HS-27A (cell line): ENCODE measurements at places on chromosomes 7 and 10.

- no peak for DNase-seq
Observed at GRCh38 chr7:44264221-44264931, 61.0 kb downstream of the CAMK2B start.

- no peak for DNase-seq
Observed at GRCh38 chr10:38093816-38094157, 350 bp upstream of the ZNF37A start.

GRCh38 chr7:517774-518629, 1.6 kb downstream of the PDGFA start:
- no peak for DNase-seq

GRCh38 chr10:43327171-43327570, 44.3 kb upstream of the FXYD4 start:
- no peak for DNase-seq

DNA sequence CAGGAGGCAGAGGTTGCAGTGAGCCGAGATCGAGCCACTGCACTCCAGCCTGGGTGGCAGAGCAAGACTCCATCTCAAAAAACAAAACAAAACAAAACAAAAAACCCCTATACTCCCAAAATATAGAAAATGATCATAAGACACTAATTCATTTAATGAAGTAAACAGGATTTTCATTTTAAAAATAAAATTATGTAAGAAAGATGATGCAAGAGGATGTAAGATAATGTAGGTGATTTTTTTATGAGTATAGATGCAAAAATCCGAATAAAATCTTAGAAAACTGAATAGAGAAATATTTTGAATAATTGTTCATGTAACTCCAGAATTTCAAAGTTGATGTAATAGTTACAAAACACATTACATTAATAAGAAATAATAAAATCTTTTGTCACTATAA, 3.6 kb upstream of the AS3MT start:
- no peak for DNase-seq

DNA sequence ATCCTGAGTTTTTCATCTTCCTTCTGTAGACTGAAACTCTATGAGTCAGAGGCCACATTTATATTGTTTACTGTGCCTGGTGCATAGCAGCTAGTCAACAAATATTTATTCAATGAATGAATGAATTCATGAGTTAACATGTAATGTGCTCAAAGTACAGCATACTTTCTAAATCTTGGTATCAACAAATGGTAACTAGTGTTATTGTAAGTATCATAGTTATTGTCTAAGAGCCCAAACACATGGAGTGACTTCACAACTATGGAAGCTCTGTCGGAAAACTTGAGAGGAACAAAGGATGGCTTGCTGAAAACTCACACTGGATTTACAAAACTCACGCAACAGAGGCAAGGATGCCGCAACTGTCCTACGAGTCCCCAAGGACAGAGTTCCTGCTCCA, 35.9 kb downstream of the DENND2A start:
- DNase-seq, result no peak

DNA sequence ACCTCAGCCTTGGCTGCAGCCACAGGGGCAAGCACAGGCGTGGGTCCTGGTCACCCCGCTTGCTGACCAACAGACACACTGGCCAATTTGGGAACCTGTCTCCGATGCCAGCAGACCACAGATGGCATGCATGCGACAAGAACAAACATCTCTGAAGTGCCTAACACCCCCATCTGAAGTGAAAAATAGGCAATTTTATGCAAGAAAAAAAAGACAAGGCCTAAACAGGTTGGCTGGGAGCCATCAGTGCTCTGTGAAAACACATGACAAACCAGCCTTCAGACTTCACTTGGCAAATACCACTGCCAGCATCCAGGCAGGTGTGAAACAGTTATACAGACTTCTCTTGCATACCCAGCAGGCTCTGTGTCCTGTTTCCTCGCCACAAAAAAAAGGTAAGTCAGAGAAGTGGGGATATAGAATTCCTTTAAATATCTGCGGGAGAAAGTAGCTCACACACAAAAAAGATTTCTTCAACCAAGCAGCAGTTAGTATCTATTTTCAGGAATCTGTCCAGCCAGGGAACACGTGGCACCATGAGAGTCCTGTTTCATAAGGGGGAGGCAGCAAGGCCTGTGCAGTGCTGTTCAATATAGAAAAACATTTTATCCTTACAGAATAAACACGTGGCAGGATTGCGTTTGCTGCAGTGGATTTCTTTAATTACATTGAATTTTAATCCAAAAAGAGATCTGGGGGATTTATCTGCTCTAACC, 293.4 kb upstream of the MKLN1 start:
- no peak for DNase-seq

DNA sequence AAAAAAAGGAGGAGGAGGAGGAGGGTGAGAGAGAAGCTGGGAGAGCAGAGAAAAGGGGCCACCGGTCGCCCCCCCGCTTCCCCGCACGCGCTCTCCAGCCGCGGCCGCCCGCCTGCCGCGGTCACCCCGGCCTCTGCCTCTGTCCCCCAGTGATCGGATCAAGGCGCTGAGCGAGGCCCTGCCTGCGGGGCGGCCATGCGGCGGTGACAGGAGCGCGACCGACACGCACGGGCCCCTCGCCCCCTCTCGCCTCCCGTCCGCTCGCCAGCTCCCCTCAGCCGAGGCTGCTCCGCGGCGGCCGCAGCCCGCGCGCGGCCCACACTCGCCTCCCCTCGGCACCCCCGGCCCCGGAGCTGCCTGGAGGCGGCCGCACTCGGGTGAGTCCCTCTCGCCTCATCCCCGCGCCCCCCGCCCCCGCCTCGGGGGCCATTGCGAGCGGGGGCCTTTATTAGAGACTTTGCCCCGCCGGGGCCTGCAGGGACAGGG, at the start of gene GTF2I:
Gene GTF2I, plus strand, starts transcription at position 27 of the 486 bp plus-strand sequence. CDS start 31,411 bp downstream, outside the sequence.
- DNase-seq, result no peak

DNA sequence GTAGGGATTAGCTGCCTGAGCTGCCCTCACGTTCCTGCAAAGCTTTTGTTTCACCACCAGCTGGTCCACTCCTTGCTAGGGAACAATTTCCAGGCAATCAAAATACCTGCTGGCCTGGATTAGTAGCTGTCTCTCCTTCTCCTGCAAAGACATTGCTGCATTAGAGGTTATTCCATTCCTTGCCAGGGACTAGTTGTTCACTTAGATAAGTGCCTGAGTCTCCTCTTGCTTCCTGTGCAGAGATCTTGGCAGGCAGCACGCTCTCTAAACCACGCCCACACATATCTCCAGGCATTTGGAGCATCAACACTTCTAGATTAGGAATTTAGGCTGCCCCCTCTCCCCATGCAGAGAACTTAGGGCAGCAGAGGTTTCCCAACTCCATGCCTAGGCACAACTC, 150.4 kb upstream of the SMIM30 start:
- DNase-seq, result no peak

- DNase-seq, result no peak
Observed at GRCh38 chr10:96516337-96516736, 2.6 kb upstream of the TLL2 start.

- no peak for DNase-seq
Observed at GRCh38 chr10:113135025-113135424, 185.0 kb downstream of the TCF7L2 start.

DNA sequence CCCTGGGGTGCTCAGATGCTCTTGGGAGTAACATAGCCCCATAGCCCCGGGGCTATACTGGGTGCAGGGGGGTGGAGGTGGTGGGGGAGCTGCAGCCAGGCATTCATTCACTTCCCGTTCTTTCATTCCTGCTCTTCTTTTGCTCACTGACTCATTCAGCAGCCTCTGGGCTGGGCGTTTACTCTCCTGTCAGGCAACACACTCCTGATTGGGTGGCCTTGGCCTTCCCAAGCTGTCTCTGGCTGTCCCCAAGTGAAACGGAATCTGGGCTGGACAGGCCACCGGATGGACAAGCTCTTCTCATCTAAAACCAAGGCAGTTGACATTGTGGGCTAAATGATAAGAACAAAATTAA, 34.6 kb downstream of the CHST3 start:
- no peak for DNase-seq

- DNase-seq, result no peak
Observed at GRCh38 chr10:127855591-127855881, 37.2 kb downstream of the CLRN3 start.

DNA sequence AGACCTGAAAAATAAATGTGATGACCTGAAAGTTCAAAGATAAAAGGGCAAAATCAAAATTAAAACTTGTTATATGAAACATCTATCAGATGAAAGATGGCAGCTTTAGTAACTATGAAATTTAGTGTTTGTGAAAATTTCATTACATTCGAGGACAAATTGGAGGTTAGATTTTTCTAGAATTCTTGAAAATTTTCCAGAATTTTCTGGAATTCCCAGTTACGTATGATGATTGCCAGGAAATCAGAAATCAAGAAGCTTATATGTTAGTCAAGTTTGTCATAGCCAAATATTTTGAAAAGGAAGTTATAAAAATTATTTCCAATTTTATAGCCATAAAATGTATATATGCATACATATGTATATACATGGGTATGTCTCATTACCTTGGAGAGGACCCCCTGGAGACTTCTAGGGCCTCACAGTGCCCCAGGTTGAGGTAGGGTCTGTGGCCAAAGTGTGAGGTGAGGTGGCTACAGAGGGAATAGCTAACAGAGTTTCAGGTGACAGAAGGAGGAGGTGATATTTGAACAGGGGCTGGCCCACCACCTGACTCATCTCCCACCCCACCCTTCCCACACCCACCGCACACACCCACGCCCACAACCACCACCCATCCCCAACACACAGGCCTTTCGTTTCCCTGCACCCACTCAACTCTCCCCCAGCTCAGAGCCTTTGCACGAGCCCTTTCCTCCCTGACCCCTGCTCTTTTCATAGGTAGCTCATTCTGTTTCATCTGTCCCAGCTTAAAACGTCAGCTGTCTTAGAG, 21.5 kb downstream of the C10orf105 start:
- no peak for DNase-seq

DNA sequence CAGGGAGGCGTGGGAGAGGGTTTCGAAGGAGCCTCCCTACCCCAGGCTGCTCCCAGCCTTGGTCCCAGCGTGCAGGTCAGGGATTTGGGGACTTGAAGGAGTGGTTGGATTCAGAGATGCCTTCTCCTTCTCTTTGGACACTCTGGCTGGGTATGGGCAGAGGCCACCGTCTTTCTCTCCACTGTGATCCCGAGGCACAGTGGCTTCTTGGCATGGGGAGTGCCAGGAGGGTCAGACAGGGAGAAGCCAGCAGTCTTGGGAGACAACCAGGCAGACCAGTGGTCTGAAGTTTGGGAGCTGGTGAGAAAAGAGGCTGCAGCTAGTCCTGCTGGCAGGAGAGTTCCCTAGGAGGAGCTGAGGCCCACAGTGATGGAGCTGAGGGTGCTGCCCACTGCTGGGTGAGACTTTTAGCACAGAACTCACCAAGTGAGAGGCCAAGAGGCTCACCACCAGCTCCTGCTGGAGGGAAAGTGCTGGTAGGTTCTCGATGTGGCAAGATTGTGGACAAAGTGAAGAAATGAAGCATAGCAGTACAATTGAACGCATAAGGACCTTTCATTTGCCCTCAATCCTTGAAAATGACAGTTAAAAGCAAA, 35.2 kb upstream of the WDFY4 start:
- DNase-seq, result no peak

GRCh38 chr7:77644774-77645173, 51.5 kb upstream of the RSBN1L start:
- DNase-seq, result no peak

GRCh38 chr7:4472728-4473127, 209.4 kb upstream of the FOXK1 start:
- no peak for DNase-seq

DNA sequence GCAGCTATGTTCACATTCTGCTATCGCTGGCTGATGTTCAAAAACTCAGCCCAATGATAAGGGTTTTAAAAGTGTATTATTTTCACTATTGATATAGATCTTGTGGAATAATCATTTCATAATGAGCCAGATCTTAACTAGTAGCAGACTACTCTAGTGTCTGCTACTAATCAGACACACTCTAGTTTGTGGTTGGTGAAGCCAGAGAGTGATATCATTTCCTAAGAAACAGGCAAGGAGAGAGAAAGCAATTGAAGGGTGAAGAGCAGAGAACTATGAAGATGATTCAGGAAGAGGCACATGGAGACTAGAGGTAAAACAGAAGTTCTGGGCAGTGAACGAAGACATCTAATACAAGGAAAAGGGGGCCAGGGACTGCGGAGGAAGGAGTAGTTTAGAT, 58.2 kb upstream of the BET1 start:
- no peak for DNase-seq

DNA sequence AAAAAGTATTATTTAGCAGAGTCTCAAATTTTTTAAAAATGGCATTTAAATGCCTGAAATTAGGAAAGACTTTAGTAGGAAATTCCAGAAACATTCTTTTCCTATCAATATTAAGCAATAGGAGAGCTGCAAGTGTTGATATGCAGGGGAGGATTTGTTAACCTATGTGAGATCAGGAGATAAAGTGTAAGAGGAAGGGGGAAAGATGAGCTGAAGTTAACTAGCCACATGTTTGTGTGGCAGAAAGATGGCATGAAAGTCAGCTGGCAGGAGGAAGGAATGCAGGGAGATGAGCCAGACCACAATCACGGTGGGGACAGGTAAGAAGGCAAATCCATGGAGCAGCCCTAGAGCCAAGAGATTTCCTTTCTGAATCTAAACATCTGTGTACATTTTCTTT, 303.6 kb downstream of the MAGI2 start:
- DNase-seq, result no peak

- no peak for DNase-seq
Observed at GRCh38 chr10:3136336-3136735, 36.2 kb downstream of the PITRM1 start.

- DNase-seq, result no peak
Observed at GRCh38 chr7:43586251-43586900, 3.5 kb downstream of the STK17A start.

DNA sequence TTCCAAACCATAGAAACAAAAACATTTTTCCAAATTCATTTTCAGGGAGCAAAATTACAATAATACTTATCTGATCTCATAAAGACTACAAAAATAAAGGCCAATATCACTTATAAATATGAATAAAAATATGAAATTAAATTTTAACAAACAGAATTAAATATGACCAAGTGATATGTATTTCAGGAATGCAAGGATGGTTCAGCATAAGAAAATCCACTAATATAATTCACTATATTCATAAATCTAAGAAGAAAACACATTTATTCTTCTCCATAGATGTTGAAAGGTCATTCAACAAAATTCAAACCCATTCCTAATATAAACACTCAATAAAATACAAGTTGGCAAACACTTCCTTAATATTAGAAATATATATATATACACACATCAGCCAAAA, 115.2 kb upstream of the TMEM168 start:
- DNase-seq, result no peak

DNA sequence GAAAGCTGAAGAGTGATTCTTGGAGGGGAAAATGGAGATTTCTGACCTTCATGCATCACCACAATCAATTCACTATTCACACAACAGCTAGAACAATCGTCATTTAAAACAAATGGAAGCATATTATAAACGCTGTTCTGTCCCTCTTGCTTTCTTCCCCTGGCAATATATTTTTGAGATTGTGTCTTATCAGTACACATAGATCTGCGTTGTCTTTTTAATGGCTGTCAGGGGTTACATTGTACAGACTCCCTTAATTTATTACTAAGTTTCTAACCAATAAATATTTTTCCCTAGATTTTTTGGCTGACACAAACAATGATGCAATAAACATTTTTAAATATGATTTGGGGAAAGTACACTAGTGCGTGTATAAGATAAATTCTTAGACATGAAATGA, 1115.7 kb upstream of the C7orf33 start:
- DNase-seq, result no peak

GRCh38 chr7:134184767-134185166, 57.6 kb downstream of the LRGUK start:
- no peak for DNase-seq

GRCh38 chr10:65818990-65819389, 1106.8 kb upstream of the LRRTM3 start:
- no peak for DNase-seq
